ENCODE measurements at places on chromosomes 2 and 18.

- no peak for DNase-seq
These were observed 144.3 kb upstream of the PELI1 start for GRCh38 chr2:64288321-64289193.

DNA sequence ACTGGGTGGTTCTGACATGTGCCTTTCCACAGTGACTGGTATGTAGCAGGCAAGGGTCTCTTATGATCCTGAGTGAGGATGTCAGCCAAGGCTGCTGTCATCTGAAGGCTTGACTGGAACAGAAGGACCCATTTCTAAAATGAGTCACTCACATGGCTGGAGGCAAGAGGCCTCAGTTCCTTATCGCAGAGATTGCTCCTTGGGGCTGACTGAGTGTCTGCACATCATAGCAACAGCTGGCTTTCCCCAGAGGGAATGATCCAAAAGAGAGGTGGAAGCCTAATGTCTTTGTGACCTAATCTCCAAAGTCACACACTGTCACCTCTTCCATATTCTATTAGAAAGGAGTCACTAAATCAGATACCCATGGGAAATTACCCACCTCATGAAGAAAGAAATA, 114.0 kb downstream of the NEDD4L start:
- no peak for DNase-seq

DNA sequence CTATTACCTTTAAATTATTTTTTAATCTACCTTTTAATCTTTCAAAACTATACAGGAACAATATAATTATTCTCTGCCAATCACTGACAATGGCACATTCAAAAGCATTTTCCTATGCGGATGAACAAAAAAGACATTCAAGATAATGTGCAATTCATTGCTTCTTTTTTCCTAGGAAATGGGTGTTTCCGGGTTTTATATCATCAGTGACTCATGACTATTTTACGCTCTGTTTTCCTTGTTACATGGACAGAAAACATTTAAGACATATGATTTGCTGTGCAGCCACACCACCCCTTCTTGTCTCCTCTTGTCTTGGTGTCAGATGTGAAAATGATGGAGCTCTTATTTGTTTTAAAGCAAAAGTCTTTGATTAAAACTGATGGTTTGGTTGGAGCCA, 184.7 kb upstream of the LINC00305 start:
- no peak for DNase-seq

DNA sequence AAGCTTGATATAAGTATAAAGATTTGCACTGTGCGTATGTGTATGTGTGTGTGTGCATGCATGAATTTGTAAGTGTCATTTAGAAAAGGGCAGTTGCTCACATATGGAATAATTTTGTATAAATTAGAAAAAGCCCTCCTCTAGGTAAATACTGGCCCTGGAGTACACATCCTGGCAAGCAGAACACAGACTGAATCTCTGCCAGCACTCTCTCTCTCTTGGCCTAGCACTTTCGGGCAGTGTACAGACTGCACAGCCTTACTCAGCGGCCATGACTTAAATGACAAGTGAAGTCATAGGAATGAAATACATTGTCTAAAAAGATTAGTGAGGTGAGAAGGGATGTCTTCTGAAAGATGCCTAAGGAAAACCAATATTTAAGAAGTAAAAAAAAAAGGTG, 214.1 kb downstream of the RDH14 start:
- peak; percentile 28 for DNase-seq

- no peak for DNase-seq
These were observed 156.6 kb downstream of the DYSF start for GRCh38 chr2:71609958-71610357.

DNA sequence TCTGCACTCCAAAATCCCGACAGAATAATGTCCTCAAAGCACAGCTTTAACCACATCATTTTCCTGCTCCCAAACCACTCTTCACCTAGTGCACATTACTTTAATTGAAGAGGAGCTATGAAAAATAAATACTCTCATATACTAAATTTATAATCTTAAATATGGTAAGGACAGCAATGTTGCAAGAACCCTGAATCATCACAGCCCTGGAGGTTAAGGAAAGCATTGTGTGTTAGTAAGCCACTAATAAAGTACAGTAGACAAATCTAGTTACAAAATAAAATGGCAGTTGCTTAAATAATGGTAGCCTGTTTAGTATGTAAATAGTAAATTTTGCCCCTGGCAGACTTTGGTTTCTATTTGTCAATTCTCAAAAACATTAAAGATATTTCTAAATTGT, 27.0 kb upstream of the CCDC178 start:
- DNase-seq = no peak

DNA sequence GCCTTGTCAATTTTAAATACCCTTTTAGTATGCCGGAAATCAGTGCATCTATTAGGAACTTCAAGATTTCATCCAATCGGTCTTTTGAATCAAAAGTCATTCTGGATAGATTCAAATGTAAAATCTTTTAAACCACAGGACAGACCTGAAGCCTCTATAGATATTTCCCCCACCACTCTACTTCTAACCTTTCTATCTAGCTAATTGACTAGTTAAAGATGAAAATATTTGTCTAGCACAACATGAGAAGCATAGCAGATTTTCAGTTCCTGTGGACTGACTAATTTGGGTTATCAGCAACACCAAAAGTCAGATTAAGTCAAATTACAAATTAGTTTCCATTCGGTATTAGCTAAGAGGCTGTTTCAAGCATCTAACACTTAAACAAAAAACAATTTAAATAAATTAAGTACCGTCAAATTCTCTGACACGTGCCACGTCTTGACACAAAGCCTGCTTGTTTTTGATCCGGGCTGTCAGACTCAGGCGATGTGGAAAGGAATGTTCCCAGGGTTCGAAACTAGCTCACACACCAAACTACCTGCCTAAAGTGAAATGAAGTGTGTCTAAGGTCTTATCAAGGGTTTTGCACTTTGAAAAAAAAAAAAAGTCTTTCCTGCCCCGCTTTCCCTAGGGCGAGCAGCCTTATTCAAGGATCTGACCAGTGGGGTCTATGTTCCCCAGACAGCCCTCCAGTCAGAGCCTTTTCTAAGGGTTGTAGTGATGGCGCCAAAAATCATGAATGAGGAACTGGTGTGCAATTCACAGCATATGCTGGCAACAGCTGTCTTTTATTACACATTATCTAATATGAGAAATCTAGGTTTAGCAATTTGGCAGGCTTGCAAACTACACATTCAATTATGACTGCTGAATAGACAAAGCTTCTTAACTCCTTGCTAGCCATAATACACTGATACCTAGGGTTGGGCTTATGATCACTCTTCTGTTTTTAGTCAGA, 4.7 kb downstream of the CYTIP start:
- DNase-seq = peak; percentile 53

GRCh38 chr2:102253753-102254150, 57.6 kb upstream of the IL1RL1 start:
- no peak for DNase-seq

DNA sequence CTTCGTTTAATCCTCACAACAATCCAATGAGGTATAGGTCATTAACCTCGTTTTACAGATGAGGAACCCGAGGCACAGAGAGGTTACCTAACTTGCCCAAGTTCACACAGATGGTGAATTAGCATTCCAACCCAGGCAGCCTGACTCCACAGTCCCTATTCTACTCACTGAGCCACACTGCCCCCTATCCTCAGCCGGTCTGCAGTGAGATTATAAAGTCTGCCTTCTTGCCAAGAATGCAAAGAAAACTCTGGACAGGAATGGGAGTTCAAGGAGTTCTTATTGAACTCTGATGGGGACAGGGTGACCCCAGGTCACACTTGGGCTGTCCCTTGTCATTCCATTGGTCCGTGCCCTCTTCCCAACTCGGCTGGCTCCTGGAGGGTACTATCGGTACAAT, 118.1 kb upstream of the MSH6 start:
- no peak for DNase-seq

DNA sequence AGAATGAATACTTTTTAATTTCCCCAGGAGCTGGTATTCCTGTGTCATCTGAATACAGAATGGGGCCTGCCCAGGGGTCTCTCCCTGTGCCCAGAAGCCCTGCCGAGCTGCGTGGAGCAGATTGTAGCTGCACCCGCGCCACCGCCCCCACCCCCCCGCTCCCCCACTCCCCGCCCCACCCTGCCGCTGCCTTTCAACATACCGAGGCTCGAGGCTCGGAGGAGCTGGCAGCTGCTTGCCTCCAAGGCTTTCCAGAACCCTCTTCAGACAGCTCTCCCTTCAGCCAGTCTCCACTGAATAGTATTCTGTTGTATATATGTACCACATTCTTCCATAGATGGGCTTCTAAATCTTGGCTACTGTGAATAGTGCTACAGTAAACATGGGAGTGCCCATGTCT, 150.7 kb downstream of the TSN start:
- no peak for DNase-seq

GRCh38 chr18:41370740-41371139, 584.3 kb upstream of the PIK3C3 start:
- DNase-seq = no peak

Measured in NCI-H524 (cell line).